ENCODE measurements at places on chromosomes 1 and 21. TPM values are rescaled to one million over a fixed set of nuclear protein-coding genes. Genes with fewer than 3 reads are reported as not detected.

ATF6 gene
- total RNA-seq: 17.3 TPM

OR2L5 gene
- total RNA-seq: not detected

DNA sequence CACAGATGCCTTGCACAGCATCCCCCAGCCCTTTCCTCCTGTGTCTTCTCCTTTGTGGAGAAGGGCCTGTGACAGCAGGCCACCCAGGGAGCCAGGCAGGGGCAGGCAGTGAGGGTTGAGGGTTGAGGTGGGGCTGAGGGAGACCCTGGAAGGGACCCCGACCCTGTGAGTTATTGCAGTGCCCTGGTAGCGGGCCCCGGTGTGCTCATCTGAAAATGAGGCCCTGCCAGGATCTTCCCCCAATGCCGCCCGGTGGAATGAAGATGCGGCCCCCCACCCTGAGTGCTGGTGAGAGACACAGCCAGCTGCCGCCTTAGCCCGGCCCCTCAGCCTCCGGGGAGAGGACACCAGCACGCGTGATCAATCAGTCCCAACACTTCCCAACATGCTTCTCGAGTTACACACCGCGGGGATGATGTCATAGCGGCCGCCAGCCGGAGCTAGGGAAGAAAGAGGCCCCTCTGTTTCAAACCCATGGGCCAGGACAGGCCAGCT, 36.2 kb upstream of the ACTRT2 start:
- DNase-seq: no peak

TLR5 gene
- total RNA-seq: 0.11 TPM

DNA sequence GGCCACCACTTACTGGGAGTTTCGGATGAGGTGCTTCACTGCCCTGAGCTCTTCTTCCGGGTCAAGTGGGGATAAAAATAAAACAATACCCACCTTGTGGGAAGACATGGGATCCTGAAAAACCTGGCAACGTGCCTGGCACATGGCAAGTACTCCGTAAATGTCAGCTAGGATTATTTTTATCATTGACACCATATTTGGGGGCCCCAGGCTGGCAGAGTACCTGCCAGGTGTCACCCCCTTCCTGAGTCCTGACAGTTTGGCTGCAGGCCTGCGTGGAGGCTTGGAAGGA, 9.2 kb upstream of the EPHA2 start:
- no peak for DNase-seq

DDR2 gene
- total RNA-seq: 0.45 TPM

DNA sequence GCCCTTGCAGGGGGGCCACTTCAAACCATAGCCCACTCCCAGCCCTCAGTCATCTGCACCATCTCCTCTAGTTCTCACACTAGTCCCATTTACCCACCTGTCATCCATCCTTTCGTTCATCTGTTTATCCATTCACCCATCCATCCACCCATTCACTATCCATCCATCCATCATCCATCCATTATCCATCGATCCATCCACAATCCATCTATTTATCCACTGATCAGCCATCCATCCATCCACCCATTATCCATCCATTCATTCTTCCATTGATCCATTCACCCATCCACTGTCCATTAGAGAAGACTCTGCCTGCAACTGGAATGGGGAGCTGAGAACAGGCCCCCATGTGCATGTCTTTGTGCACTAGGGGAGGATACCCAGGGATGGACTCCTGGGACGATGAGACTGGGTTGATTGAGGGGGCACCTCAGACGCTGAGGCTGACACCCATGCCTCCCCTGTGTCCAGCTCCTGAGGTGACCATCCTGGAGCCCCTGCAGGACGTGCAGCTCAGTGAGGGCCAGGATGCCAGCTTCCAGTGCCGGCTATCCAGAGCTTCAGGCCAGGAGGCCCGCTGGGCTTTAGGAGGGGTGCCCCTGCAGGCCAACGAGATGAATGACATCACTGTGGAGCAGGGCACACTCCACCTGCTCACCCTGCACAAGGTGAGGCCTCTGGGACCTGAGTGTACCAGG, 97.9 kb downstream of the TRIM11 start:
- no peak for DNase-seq

GRCh38 chr1:203173011-203173555, 2.5 kb downstream of the MYBPH start:
- no peak for DNase-seq

CFHR3 gene
- not detected for total RNA-seq

DYNLT5 gene
- not detected for total RNA-seq

HES2 gene
- total RNA-seq: 0.29 TPM

DNA sequence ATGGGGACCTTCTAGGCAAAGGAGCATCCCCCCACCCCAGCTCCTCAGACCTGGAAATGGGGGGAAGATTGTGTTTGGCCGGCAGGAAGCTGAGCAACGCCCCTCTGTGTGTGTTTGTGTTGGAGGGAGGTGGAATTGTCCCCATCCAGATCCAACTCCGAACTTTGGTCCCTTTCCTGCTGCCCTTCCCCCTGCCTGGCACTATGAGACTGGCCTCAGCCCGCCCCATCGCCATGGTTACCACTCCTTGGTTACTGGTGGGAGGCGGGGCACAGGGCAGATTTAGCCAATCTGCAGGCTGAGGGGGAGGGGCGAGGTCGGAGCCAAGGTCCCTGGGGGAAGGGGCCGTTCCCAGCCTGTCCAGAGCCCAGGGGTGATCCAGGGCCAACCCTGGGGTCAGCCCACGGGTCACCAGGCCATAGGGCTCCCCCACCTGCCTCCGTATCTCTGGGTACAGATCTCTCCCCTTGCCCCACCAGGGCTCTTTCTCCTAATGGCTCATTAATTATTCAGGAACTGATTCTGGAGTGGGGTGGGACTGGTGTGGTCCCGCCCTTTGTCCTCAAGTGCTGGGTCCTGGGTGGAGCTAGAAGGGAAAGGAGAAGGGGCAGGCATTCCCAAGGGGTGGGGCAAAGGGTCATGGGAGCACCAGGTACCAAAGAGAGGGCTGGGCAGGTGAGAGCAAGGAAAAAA, 15.2 kb downstream of the PTPRF start:
- no peak for DNase-seq

AMY2A gene
- total RNA-seq: not detected

DNA sequence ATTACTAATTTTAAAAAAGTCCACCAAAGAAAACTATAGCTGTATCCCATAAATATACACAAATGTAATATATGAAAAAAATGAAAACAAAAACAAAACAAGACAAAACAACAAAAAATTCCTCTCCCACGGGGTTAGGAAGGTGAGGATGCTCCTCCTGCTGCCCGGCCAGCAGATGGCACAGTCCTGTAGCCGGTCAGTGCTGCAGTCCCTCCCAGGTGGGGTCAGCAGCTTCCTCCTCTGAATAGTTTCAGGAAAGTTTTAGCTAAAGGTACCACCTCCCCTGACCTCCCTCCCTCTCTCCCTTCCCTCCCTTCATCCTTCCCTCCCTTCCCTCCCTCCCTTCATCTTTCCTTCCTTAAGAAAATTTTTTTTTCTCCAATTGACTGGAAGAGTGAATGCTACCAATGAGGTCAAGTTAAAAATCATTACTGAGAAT, 67.8 kb upstream of the BCL10 start:
- DNase-seq: no peak

DNA sequence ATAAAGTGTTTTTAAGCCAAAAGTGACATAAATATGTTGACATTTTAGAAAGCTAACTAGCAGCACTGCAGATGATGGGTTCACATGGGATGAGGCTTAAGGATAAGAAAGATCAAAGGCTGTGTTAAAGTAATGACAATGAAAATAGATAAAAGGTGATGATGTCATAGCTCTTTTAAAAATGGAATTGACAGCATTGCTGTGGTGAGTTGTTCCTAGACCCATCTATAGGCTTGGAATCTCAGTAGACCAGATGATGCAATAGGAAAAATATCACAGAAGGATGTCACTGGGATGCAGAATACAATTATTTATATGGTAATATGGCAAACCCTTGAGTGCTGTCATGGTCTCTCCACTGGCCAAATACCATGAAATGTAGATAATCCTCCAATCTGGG, 286.0 kb downstream of the PLA2G4A start:
- DNase-seq: no peak

A3GALT2 gene
- not detected for total RNA-seq

GRCh38 chr1:228765168-228765946, 30.1 kb downstream of the RHOU start:
- DNase-seq: peak; percentile 47

CD1E gene
- total RNA-seq: not detected

KRTAP19-1 gene
- total RNA-seq: not detected

GRCh38 chr1:47416319-47417169, 459 bp downstream of the FOXE3 start:
- no peak for DNase-seq

DNA sequence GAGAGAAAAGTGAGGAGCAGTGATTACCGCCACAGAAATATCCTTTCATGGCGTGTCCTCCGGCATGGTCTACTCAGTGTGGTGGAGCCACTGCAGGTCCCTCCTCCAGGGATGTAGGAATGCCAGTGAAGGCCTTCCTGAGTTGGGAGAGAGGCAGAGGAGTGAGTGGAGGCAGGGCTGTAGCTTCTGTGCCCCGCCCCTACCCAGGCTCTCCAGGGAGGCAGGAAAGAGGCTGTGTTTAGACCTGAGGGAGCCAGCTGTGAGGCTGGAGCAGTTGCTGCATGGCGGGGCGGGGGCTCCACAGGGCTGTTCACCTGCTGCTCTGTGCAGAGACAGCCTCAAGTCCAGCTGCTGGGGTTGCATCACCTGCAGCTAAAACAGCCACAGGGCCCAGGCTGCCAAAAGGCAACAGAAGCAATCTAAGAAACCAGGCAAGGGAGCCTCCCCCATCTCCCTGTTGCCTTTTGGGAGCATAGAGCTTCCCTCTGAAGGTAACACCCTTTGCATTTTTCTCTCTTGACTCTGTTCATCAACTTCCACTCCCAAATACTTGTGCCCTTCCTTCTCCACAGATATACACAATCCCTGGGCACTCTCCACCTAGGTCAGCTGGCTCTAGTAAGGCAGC, 801 bp upstream of the ANXA9 start:
- DNase-seq: no peak

All from activated CD8-positive, alpha-beta T cell treated with anti-CD3 and anti-CD28 coated beads for 36 hours (primary cell).